ENCODE measurements at places on chromosomes 1 and 21.
A peak's percentile ranks its signal among the peaks of the same experiment; 100 is the strongest.

- no peak for DNase-seq
Measured at GRCh38 chr1:27575840-27576331, 28.1 kb downstream of the AHDC1 start.

DNA sequence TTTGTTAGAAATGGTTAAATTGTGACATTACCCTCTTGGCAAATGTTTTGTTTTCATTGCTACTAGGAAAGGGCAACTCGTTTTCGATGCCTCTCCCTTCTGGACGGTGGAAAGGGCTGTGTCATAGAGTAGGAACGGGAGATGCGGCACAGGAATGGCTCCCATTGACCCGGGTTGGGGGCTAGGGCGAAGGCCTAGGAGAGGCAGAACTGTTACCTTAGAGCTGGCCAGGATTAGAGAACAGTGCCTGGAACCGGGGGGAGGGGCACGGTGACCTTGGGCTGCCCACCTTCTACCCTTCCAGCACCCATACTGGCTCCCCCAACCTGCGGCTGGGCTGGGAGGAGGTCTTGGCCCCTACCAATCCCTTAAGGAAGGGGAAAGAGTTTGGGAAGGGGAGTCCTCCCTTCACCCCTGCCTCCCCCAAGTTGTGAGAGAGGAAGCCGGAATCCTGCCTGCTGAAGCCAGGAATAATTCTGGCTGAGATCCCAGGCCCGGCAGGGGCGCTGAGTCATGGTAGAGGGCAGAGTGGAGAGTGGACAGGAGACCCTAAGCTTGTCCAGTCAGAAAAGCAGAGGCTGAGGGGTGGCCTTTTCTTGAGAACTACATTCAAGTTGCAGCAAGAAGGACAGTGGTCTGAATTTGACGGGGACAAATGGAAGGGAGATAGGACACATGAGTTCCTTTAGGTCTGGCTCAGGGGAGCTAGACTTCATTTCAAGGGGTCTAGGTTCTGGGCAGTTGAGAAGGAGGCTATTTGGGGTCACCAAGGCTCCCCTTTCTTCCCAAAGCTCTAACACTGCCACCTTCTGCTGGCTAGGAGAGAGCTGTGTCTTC is 8.2 kb downstream of the LMNA start:
- peak; percentile 45 for DNase-seq

DNA sequence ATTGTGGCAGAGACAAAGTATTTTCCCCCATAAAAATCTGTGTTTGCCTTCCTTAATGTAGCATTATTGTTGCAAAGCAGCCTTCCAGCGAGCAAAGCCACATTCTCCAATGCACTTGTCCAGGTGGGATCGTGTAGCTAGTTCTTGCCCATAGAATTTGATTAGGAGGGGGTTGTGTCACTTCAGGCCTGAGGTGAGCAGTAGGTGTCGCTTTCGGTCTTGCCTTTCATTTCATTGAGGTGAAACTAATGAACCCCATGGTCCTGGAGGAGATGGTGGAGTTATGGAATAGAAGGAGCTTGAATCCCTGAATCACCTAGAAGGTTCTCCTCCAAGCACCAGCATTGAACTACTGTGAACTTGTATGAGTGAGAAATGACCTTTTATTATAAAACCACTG is 318.9 kb upstream of the PBX1 start:
- no peak for DNase-seq

DNA sequence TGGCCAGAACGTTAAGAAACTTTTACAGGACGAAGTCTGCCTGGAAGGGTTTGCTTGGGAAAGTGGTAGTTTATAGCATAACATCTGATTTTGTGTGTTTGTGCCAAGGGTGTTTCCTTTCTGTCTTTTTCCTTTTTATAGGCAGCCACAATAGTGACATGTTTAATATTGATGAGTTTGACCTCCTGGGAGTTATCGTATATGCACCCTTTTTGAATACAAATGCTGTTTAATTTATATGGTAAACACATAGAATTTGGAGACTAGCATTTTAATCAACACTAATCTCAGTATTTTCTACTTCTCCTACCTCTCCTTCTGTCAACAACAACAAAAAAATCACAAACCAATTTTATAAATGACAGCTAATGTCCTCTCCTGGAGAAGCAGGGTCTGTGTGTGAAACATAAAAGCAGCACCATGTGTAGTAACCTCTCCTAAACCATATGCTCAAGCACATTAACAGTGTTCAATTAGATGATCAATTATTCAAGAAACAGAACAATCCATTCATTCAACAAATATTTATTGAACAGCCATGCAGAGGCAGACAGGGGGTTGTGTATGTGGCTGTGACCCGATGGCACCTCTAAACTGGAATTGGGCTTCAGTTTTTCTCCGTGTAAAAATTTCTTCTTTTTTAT is 604 bp upstream of the FMN2 start:
- DNase-seq: no peak

GRCh38 chr1:58619286-58620054 is 42.4 kb upstream of the TACSTD2 start:
- peak; percentile 7 for DNase-seq

GRCh38 chr1:2544093-2544874 is 11.9 kb upstream of the TNFRSF14 start:
- DNase-seq: no peak

GRCh38 chr21:45488931-45489721 is 53.1 kb downstream of the SLC19A1 start:
- no peak for DNase-seq

DNA sequence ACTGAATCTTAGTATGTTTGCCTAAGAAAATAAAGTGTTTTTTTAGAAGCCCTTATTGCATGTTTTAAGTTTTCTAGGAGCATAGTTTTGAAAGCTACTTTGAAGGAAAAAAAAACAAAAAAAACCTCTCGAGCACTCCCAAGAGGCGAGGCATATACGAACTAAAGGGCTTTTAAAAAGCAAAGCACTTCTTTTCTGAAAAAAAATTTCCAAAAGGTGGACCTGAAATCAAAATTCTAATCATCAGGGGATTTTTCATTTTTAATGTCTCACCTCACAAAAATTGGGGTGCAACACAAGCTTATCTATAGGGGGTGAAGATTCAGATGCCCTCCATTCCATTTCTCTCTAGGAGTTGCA is 594 bp downstream of the GLMN start:
- peak; percentile 8 for DNase-seq

- DNase-seq: no peak
Measured at GRCh38 chr21:17441370-17441769, 71.5 kb upstream of the CXADR start.

DNA sequence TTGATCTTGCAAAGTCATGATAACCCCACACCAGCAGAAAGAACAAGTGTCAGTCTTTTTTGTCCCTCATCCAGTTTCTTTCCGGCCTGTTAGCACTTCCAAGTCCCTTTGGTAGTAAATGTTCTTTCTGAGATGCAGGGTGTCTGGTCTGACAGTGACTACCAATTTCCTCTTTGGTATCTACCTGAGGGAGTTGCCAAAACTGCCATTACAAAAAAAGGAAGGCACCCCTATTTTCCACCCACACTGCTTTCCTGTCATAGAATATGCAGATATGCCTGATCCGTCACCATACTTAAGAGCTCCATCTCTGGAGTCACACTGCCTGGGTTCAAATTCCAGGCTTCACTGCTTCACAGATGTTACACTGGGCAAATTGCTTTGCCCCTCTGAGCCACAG is 72.4 kb downstream of the ZNF281 start:
- DNase-seq: no peak

DNA sequence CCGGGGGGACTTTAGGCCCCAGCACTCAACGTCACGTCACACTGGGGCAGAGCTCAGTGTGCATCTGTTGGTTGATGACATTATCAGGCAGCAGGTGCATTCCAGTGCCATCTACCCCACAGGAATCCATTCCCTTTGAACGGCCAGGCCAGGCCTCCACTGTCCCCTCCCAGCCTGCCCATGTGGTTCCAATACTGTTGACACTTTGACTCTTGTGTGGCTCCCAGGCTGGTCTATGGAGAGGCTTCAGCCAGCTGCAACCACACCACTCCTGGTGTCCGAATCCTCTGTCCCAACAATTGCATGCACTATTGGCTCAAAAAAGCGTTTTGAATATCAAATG is 92.0 kb upstream of the SIM2 start:
- DNase-seq: no peak

- DNase-seq: no peak
Measured at GRCh38 chr21:39282911-39283310, 30.5 kb downstream of the BRWD1 start.

- DNase-seq: no peak
Measured at GRCh38 chr1:86370601-86371022, 25.5 kb downstream of the ODF2L start.

GRCh38 chr1:103563056-103563455 is 8.3 kb upstream of the AMY2B start:
- peak; percentile 58 for DNase-seq

- no peak for DNase-seq
Measured at GRCh38 chr1:216075339-216075738, 347.9 kb downstream of the USH2A start.

DNA sequence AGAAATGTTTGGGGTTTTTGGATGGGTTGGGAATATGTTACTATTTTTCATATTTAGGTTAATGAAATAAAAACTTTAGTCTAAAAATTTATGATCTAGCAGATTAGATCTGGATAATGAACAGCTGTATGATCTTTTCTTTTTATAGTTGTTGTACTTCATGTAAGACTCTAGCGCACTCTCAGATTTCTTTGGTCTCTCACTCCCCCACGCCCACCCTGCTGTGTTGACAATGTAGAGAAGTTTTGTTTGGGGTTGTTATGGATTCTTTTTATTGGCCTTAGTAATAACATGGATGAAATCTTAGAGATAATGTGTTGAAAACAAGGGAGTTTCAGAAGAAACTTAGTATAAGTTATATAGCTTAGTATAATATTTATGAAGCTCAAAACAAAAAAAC is 5.5 kb downstream of the KLF18 start:
- DNase-seq: no peak

DNA sequence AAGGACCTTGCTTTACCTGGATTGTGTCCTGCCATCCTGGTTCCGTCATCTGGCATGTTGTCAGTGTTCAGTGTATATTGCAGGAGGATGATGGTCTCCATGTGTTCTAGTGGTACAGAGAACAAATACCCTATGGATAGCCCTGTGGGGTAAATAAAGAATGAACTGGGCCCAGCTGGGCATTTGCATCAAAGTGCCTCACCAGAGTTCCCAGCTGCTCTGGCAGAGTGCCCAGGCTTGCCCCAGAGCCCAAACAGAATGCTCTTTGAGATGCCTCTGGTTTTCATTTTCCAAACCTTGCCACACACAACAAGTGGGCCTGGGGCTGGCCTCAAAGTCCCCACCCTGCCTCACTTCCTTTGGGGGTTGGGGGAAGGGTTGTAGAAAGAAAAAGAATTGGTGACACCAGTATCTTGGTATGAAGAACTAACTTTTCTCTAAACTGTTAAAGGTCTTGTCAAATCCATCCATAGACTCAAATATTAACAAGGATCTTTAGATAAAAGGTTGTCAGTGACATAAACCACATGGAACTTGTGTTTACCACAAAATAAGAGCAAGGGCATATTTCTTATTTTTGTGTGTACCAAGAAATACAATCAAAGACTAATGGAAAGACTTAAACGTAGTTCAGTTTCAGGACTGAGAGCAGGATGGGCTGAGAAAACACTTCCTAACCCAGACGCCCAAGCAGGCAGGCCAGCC is 82.2 kb downstream of the LMO4 start:
- DNase-seq: no peak

DNA sequence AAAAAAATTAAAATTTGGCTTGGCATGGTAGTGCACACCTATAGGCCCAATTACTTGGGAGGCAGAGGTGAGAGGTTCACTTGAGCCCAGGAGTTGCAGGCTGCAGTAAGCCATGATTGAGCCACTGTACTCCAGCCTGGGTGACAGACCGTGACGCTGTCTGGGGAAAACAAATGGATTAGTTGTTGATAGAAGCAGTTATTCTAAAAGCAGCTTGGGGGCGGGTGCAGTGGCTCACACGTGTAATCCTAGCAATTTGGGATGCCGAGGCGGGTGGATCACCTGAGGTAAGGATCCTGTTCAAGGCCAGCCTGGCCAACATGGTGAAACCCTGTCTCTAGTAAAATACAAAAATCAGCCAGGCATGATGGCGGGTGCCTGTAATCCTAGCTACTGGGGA is 40.3 kb downstream of the KIF1B start:
- no peak for DNase-seq

GRCh38 chr1:161258439-161259344 is at the start of gene PCP4L1:
Gene PCP4L1 (plus strand): TSS chr1:161258745. CDS start chr1:161258975, 230 bp downstream.
- peak; percentile 43 for DNase-seq

DNA sequence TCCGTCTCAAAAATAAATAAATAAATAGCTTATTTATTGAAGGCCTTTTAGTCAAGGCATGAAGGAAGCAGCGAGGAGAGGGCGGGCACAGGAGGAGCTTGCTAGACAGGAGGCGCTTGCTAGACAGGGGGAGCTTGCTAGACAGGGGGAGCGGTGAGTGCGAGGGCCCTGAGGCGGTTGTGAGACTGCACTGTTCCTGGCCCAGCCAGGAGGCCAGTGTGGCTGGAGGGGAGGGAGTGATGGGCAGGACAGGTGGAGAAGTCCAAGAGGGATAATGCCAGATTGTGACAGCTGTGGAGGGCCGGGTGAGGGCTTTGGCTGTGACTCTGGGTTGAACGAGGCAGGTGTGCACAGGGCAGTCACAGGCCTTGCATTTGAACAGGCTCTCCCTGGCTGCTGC is 18.2 kb downstream of the KIF17 start:
- no peak for DNase-seq

GRCh38 chr1:23449958-23450357 is 25.4 kb upstream of the TCEA3 start:
- no peak for DNase-seq

- no peak for DNase-seq
Measured at GRCh38 chr1:208198236-208198635, 45.9 kb downstream of the PLXNA2 start.

GRCh38 chr1:88802950-88803349 is 88.4 kb downstream of the GTF2B start:
- DNase-seq: no peak

DNA sequence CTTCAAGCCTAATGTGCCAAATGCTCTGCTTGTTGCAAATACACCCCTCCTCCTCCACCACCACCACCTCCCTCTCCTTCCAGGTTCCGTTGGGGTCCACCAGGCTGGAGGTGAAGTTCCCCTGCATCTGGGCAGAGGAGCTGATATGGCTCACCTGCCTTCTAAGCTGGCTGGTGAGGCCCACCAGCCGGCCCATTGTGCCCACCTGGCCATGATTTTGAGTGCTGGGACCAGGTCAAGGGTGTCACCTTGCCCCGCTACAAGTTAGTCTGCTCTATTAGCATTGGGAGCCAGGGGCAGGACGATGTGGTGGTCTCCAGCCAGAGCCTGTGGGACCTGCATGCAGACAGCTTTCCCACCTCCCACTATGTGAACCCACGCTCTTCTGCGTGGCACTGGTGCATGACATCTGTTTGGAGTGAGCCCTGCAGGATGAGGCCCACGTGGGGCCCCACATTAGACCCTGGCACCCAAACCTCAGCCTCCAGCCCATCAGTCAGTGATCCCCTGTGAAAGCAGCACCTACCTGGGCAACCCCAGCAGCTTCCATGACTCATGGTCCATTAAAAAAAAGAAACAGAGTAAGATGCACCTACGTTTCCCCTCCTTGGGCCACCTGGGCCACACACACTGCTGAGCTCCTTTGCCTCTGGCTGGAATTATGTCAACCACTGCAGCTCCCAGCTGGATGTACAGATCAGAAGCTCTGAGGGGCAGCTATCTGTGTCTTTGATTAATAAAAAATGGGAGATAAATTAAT is 15.6 kb upstream of the CDCP2 start:
- no peak for DNase-seq

All from suppressor macrophage treated with lipopolysaccharide for 4 hours (primary cell).